Nephron progenitor cell (in vitro differentiated cells): ENCODE measurements at places on chromosomes 11 and 22.
A peak's percentile ranks its signal among the peaks of the same experiment; 100 is the strongest.

DNA sequence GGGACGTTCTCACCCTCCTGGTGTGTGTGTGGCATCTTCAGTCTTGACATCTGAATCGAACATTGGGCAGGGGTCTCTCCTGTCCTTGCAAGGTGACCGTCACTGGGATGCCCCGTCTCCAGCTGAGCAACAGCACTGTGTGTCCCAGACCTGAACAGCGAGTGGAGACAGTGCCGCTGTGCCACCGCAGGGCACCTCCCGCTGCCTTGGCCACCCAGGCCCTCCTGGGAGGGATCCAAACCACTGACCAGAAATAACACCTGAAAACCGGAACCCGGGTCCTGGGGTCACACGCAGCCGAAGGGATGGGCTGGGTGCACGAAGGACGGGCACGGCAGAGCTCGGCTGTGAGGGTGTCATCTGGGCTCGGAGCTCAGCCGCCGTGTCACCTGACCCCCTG lies 102.2 kb downstream of the BRD1 start:
- peaks cover 95% of the 10 kb centered on the region for H3K27me3 ChIP-seq
- no peaks in the 10 kb centered on the region for H3K36me3 ChIP-seq
- no peak overlapping the region for H3K27ac ChIP-seq

DNA sequence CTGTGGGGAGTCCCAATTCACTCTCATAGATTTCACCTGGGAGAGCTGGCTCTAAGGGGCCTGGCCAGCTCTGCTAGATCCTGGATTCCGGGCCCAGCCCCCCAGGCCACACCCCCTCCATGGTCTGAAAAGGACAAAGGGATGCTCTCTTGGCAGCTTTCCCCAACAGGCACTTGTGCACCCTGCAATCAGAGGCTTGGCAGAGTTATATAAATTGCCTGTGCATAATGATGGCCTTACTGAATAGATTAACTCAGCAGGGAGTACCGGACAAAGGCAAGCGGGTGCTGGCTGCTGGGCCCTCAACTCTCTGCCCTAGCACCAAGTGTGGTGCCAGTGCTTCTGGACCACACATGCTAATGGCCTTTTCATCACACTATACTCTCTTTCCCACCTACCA lies 461.6 kb downstream of the BUD13 start:
- H3K27ac ChIP-seq = no peak overlapping the region
- peaks cover 12% of the 10 kb centered on the region for H3K27me3 ChIP-seq
- H3K4me1 ChIP-seq = peaks cover 12% of the 10 kb centered on the region
- H3K36me3 ChIP-seq = no peaks in the 10 kb centered on the region

DNA sequence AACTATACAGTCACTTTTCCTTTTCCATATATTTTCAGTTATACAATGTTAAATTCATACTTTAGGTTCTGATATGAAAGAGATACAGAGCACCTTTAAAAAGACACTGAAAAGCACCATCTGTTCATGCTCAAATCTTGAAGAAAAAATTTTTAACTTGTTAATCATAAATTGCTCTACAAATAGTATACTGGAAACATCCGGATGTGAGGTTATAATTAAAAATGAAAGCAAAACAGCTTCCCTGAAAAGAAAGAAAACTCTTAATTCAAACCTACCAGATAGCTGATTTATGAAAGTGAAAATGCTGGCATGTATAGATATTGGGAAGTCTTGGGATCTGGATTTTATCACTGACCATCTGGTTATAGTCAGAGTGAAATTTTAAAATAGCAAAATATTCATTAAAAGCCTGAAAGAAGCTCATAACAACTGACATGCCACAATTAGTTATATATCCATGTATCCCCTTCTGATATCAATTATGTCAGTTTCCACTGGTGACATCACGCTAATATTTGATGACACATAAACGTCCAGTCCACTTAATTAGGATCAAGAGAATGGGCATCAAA lies 740.0 kb downstream of the DLG2 start:
- no peak overlapping the region for H3K4me3 ChIP-seq
- DNase-seq = no peak
- peaks cover 12% of the 10 kb centered on the region for H3K4me1 ChIP-seq
- H3K36me3 ChIP-seq = no peaks in the 10 kb centered on the region
- H3K27me3 ChIP-seq = no peaks in the 10 kb centered on the region
- H3K27ac ChIP-seq = no peak overlapping the region

- no peaks in the 10 kb centered on the region for H3K36me3 ChIP-seq
- H3K27ac ChIP-seq = peak overlapping the region; percentile 51
- H3K4me3 ChIP-seq = no peak overlapping the region
- H3K4me1 ChIP-seq = peaks cover 31% of the 10 kb centered on the region
- no peak for DNase-seq
These were observed 17.7 kb downstream of the CD6 start for GRCh38 chr11:60989093-60989650.

DNA sequence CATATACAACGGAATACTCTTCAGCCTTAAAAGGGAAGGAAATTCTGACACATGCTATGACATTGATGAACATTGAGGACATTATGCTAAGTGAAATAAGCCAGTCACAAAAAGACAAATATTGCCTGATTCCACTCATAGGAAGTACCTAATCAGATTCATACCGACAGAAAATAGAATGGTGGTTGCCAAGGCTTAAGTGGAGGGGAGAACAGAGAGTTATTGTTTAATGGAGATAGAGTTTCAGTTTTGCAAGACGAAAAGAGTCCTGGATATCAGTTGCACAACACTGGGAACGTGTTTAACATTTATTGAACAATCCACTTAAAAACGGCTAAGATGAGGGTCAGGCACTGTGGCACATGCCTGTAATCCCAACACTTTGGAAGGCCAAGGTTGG lies 45.6 kb upstream of the HIPK3 start:
- peaks cover 5% of the 10 kb centered on the region for H3K4me1 ChIP-seq
- no peak for DNase-seq
- H3K4me3 ChIP-seq = no peak overlapping the region
- H3K36me3 ChIP-seq = no peaks in the 10 kb centered on the region

GRCh38 chr11:95521133-95521542 lies 268.4 kb downstream of the FAM76B start:
- no peaks in the 10 kb centered on the region for H3K36me3 ChIP-seq
- peaks cover 11% of the 10 kb centered on the region for H3K4me1 ChIP-seq
- no peak overlapping the region for H3K4me3 ChIP-seq
- H3K27ac ChIP-seq = no peak overlapping the region
- H3K27me3 ChIP-seq = peaks cover 8% of the 10 kb centered on the region

DNA sequence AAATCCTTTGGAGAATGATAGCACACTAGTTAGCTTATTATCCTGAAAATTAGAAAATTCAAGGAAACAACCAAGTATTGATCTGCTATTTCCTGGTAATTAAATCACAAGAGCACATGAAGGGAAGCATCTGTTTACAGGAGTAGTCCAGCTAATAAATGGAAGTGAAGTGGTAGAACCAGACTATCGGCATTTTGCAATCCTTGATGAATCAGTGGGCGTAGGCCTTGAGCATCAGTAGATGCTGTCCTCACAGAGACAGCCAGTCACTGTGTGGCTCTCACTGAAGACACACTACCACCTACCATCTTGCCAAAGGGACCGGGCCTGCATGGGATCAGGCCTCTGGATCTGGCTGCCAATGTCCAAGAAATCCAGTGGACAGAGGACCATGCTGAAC lies 69.8 kb downstream of the FBLN1 start:
- H3K4me1 ChIP-seq = peaks cover 5% of the 10 kb centered on the region
- no peak overlapping the region for H3K4me3 ChIP-seq
- no peak for DNase-seq
- H3K36me3 ChIP-seq = peaks cover 35% of the 10 kb centered on the region
- no peak overlapping the region for H3K27ac ChIP-seq

DNA sequence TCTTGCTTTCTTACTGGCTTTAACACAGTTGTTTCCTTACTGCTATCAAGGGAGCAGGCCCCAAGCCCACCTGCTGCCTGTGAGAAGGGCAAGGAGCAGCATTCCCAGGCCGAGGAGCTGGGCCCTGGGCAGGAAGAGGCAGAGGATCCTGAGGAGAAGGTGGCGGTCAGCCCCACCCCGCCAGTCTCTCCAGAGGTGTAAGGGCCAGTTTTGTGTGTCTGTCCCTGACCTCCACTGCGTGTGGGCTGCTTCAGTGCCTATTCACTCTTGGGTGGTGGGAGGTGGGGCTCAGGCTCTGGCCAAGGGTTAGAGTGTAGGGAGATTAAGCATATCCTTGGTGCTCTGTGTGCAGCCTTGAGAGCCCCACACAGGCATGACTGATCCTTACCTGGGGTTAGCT lies 55.1 kb downstream of the CEP164 start:
- H3K4me3 ChIP-seq = no peak overlapping the region
- no peak for DNase-seq
- no peak overlapping the region for H3K27ac ChIP-seq
- H3K36me3 ChIP-seq = peaks cover 15% of the 10 kb centered on the region

- no peaks in the 10 kb centered on the region for H3K4me1 ChIP-seq
- DNase-seq = no peak
- H3K27ac ChIP-seq = no peak overlapping the region
- H3K27me3 ChIP-seq = peaks cover 5% of the 10 kb centered on the region
- no peak overlapping the region for H3K4me3 ChIP-seq
- no peaks in the 10 kb centered on the region for H3K36me3 ChIP-seq
These were observed 142.4 kb downstream of the MPPED1 start for GRCh38 chr22:43554259-43554636.

GRCh38 chr11:17572359-17572690 lies 25.3 kb downstream of the OTOG start:
- no peak overlapping the region for H3K27ac ChIP-seq
- peaks cover 26% of the 10 kb centered on the region for H3K27me3 ChIP-seq
- peaks cover 7% of the 10 kb centered on the region for H3K36me3 ChIP-seq
- no peak for DNase-seq

DNA sequence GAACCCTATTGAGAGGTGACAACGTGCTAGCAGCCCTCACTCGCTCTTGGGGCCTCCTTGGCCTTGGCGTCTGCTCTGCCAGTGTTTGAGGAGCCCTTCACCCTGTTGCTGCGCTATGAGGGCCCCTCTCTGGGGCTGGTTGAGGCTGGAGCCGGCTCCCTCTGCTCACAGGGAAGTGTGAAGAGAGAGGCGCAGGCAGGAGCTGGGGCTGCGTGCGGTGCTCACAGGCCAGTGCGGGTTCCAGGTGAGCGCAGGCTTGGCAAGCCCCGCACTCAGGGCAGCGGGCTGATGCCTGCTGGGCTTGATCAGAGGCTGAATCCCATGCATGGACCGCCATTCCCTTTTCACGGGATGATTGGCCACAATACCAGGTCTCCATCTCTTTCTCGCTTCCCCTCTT lies 90.7 kb downstream of the DLG2 start:
- H3K36me3 ChIP-seq = peaks cover 5% of the 10 kb centered on the region
- peaks cover 4% of the 10 kb centered on the region for H3K4me1 ChIP-seq
- DNase-seq = no peak
- no peak overlapping the region for H3K27ac ChIP-seq
- H3K4me3 ChIP-seq = no peak overlapping the region
- no peaks in the 10 kb centered on the region for H3K27me3 ChIP-seq
